ENCODE measurements at places on chromosomes 12 and 14.

GRCh38 chr12:68331500-68331868 lies 678 bp downstream of the MDM1 start:
- no peak for DNase-seq

- no peak for DNase-seq
These were observed 83.5 kb upstream of the COCH start for GRCh38 chr14:30790827-30791226.

DNA sequence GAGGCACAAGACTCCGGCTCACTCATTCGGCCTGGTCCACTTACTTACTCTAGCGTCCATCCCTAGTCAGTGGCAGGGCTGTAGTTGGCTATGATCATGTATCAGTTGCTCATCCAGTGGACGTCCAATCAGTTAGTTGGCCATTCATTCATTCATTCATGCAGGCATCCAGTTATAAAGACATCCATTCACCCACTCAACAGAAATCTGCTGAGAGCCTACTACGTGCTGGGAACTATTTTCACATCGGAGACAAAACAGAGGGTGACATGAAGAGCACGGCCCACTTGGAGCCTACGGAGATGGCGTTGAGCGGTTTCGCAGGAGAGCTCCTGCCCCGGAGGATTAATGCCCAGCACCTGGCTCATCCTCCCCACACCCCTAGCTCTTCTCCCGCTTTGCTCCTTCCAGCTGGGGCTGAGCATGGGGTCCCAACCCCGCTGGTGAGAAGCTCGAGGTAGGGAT lies 49.7 kb downstream of the SNAPC1 start:
- DNase-seq: no peak

GRCh38 chr12:100987552-100988521 lies 193.3 kb downstream of the ANO4 start:
- DNase-seq: peak; percentile 42

GRCh38 chr14:44494137-44494536 lies 12.9 kb downstream of the FSCB start:
- no peak for DNase-seq

GRCh38 chr14:61484031-61484430 lies 162.7 kb downstream of the PRKCH start:
- no peak for DNase-seq

DNA sequence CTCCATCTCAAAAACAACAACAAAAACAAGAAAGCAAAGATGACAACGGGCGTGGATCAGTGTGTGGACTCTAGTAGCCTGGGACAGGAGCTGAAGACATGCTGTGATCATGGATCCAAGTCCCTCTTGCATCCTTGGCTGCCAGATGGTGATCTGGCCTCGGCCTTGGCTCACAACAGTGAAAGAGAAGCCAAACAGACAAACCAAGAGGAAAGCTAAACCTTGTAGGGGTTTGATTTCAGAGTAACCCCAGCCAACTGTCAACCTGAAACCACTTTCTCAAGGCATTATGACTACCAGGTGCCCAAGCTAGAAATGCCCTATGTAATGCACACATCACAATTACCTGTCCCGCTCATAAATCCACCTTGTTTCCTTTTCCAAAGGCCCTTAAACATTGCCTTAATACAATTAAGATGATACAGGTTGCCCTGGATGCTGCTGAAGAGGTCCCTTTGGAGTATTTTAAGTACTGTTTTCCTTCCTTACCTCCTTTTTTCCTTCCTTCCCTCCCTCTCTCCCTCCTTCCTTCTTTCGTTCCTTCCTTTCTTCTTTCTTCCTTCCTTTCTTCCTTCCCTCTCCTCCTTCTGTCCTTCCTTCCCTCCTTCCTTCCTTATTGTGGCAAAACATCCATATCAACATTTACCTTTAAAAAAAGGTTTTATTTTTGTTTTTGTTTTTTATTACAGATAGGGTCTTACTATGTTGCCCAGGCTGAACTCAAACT lies 41.4 kb upstream of the NINJ2 start:
- no peak for DNase-seq

GRCh38 chr12:131738196-131738595 lies 27.3 kb downstream of the SFSWAP start:
- DNase-seq: no peak

GRCh38 chr12:62190689-62191490 lies 69.3 kb upstream of the USP15 start:
- DNase-seq: no peak

DNA sequence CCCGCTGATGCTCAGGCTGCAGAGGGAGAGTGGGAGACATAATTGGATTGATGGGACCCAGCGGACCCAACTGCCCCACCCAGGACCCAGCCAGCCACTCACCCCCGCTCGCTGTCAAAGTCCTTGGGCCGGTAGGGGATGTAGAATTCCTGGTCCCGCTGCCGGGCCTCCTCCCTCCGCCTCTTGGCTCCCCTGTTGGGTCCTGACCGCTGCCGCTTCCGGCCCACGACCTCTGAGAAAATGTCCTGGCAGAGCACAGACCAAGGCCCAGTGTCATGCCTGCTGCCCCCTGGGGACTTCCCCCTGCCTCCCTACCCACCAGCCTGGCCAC lies 13.5 kb downstream of the CFAP73 start:
- no peak for DNase-seq

- DNase-seq: no peak
These were observed 345.1 kb downstream of the RAD51B start for GRCh38 chr14:68164711-68165113.

- no peak for DNase-seq
These were observed 3.9 kb upstream of the SYNE2 start for GRCh38 chr14:63848890-63849289.

DNA sequence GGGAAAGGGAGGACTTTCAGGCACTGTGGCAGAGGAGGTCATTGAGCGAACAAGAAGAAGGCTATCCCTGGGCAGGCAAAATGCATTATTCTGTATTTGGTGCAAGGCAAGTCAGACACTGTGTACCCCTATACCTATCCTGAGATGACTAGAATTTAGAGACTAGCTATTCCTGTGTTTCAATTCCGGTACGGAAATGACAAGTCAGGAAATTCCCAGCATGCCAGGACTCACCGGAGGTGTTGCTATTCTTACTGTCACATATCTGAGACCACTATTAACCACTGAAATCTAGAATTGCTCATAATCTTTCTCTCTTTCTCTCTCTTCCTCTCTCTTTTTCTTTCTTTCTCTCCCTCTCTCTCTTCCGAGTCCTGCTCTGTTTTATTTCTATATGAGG lies 297.1 kb downstream of the PDZRN4 start:
- DNase-seq: peak; percentile 5
